Activated CD4-positive, alpha-beta memory T cell treated with anti-CD3 and anti-CD28 coated beads for 36 hours (primary cell): ENCODE measurements at places on chromosomes 7 and 10. TPM values are rescaled to one million over a fixed set of nuclear protein-coding genes. Genes with fewer than 3 reads are reported as not detected.

Gene CYP2C19
- total RNA-seq = 0.53 TPM

DNA sequence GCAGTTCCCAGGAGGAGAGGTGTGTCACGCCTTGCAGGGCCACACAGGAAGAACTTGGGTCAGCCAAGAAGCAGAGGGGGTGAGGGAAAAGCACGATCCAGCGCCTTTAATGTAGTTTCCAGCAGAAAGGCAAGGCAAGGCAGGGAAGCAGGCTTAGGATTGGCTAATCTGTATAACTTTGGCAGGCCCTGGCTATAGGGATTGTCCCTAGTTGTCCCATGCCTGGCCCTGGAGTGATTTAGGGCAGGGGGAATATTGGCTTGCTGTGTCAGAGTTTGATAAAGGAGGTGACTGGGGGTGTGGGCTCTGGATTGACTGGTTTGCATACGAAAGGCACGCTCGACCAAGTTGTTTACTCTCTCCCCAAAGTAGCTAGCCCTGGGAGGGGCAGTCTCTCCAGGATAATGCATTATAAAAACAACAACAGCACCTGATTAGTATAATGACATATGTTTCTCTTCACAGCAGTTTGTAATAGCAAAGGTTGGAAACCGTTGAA lies 44.5 kb downstream of the RBM28 start:
- no peaks in the 10 kb centered on the region for H3K27me3 ChIP-seq
- no peaks in the 10 kb centered on the region for H3K4me1 ChIP-seq
- no peak for DNase-seq
- no peak overlapping the region for H3K27ac ChIP-seq
- no peak overlapping the region for H3K4me3 ChIP-seq

DNA sequence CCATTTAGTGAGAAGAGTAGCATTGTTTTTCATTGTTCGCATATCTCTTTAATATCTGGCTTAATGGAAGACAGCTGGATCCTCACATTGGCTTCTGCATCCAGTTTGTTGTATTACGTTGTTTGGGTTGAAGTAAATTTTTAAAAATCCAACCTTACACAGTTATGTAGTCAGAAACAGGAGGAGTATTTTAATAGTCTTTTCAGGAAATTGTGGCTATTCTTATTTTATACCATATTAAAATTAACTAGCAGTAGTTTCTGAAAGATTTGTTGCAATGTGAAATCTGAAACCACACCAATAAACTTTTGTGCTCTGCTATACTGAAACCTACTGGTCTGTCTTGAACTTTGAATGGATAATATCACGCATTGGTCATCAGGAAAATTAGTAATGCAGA lies 27.9 kb downstream of the MYPN start:
- H3K36me3 ChIP-seq = no peaks in the 10 kb centered on the region
- DNase-seq = no peak
- H3K27me3 ChIP-seq = peaks cover 12% of the 10 kb centered on the region
- no peak overlapping the region for H3K4me3 ChIP-seq

DNA sequence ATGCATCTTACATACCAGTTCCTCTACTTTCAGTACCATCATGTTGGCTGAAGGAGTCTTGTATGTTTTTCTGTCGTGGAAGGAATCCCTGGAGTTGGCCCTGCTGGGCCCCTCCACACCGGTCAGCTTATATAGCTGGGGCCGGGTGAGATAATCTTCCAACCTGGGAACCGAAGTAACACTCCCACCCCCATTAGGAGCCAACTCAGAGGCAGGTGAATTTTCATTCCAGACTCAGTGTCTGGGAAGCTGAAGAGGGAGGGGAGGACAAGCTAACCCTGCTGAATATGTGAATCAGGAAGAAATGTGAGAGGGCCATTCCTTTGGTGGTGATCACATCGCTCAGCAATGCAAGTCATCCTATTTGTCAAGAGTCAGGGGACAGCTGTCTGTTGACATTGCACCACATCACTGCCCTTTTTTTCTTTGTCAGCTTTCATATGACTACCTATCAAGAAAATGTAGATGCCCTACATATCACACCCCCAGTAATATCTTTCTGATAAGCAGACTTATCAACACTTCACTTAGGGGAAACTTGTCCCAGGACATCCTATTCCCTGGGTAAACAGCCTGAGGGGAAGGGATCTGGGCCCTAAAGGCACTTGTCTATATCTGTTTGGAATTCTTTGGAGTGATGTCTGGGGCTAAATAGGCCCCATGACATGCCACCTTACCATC lies at the start of gene ANKRD1:
Gene ANKRD1, minus strand, starts transcription at position 102 of the 681 bp plus-strand sequence. Its CDS starts 60 bp downstream, at position 42.
- H3K4me3 ChIP-seq = no peak within 1 kb of the TSS
- no peaks in the 10 kb centered on the region for H3K36me3 ChIP-seq
- peaks cover 15% of the 10 kb centered on the region for H3K27me3 ChIP-seq
- no peak within 1 kb of the TSS for H3K27ac ChIP-seq
- no peak for DNase-seq
- no peaks in the 10 kb centered on the region for H3K4me1 ChIP-seq

DNA sequence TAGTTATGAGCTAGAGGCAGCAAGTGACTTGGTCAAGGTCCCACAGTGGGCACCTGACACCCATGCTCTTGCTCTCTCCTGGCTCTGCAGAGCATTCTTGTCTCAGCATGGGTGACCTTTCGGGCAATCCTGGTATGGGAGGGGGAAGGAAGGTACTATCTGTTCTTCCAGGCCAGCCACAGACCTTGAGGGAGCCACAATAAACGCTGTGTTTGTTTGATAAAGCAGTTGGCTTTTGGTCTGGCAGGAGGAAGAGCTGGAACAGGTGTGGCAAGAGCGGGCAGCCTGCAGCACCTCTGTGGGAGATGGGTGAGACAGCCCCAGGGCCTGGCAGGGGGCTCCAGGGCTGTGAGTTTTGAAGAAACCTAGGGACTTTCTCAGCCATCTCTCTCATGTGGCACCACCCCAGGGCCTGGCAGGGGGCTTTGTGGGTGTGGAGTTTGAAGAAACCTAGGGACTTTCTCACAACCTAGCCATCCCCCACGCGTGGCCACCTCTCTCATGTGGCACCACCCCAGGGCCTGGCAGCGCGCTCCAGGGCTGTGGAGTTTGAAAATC lies 11.4 kb downstream of the CLDN3 start:
- no peak overlapping the region for H3K4me3 ChIP-seq
- H3K27me3 ChIP-seq = no peaks in the 10 kb centered on the region
- DNase-seq = no peak
- no peaks in the 10 kb centered on the region for H3K36me3 ChIP-seq
